ENCODE measurements at places on chromosomes 16 and 17.
A peak's percentile ranks its signal among the peaks of the same experiment; 100 is the strongest.

DNA sequence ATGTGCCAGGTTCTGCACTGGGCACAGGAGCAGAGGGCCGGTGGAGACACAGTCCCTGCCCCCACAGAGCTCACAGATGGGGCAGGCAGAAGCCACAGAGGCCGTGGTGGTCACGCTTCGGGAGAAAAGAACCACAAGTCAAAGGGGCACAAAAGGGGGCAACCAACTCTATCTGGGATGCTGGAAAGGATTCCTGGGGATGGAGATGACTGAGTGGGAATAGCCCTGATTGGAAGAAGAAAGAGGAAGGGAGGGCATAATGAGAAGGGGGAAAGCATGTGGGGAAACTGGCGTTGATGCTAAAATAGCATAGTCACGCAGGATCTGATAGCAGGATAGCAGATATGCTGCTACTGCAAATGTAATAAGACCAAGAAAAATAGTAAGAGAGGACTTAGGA is 69.7 kb downstream of the VAT1L start:
- no peak for DNase-seq

DNA sequence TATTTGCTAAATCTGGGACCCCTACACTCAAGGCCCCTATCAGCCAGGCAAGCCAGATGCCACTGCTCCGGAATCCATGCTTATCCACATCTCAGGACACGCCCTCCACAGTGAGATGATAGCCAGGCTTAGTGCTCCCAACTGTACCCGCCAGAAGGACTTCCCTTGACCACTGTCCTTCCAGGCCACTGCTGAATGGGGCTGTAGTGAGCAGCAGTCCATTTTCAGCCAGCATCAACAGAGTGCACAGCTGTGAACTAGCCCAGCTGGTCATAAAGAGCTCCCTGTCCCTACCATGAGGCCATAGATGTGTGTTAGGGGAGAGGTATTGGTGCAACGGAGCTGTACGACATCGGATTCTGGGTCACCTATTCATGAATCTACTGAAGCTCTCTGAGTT is 13.0 kb upstream of the MED9 start:
- no peak for DNase-seq

DNA sequence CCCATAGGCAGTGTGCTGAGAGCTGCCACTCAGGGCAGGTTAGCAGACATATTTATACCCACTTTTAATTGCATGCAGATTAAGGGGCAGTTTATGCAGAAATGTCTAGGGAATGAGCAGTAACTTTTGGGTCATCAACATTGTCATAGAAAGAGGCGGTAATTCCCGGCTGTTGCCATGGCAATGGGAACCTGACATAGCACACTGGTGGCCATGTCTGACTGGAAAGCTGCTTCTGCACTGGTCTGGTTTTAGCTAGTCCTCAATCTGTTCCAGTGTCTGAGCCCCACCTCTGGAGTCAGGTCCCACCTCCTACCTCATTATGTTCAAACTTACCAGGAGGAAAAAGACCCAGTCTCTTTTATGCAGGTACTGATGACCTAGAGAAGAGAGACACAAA is 31.5 kb upstream of the TNRC6C start:
- no peak for DNase-seq

DNA sequence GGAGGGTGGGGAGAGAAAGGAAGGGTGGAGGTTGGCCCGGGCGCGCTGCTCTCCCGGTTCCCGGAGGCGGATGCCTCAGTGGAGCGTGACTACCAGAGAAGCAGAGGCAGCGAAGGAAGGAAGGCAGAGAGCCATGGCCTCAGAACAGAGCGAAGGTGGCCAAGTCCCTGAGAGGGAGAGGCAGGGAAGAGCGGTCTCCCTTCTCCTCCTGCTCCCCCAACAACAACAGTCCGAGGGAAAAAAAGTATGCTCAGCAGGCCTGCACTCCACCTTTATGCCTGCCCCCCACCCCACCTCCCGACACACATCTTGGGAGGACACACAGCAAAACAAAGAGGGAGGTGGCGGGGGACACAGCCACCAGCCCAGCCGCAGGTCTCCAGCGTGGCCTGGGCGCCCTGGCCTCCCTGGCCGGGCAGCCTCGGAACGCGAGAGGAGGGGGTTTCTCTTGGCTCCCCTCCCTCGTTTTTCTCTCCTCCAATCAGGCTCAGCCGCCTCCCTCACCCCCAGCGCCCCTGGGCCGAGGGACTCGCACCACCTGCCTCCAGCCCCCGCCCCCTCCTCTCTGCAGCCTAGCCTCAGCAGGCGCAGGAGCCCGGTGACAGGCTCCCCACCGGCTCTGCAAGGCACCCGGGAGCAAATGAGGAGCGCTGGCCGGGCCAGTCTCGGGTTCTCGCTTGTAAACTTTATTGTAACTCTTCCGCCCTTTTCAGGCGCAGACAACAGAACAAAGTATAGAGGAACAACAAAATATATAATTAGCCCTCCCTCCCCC is 1.1 kb upstream of the HOXB7 start:
- DNase-seq, result no peak

DNA sequence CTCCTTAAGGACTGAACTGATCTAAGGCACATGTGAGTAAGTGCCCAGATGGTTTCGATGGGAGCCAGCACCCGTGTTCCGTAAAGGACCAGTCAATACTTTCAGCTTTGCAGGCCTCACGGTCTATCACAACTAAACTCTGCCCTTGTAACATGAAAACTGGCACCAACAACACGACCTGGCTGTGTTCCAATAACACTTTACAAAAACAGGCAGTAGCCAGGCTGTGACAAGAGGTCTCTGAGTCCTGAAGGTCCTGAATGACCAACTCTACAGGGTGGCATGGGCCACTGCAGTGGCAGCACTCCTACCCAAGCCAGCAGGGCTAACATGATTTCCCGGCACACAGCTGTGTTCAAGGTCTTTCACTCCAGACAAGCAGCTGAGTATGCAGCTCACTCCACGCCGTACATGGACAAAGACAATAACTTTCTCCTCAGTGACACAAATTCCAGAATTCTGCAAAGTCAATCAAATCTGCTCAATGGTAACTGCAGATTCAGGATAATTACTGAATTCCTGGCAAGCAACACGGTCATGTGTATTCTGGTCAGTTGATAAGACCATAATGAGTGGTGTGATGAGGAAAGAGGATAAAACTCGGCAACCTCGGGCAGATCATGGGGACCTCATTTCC is 15.3 kb downstream of the NPLOC4 start:
- no peak for DNase-seq

- DNase-seq, result no peak
Measured at GRCh38 chr17:12256380-12256995, 235.8 kb downstream of the MAP2K4 start.

- no peak for DNase-seq
Measured at GRCh38 chr17:48014595-48015111, 22.9 kb downstream of the COPZ2 start.

DNA sequence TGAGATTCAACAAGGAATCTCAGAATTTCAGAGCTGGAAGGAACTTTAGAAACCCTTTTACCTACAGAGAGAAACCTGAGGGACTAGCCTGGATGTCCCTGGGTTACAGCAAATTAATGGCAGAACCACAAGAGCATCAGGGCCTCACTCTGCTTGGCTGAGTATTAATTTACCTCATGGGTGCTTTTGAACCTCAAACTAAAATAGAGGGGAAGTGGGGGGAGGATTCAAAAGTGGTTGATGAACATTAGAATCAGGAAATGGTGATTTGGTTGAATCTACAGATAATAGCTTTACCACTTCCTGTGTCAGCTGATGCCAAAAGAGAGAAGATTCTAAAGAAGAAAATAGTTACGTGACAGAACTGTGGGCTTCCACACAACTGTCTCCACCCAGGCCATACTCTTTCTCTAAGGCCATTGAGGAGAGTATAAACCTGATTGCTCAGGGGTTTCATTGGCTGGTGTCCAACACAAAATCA is 11.3 kb upstream of the SKAP1 start:
- peak; percentile 38 for DNase-seq
